ENCODE measurements at places on chromosomes 5 and 9. TPM values are rescaled to one million over a fixed set of nuclear protein-coding genes. Genes with fewer than 3 reads are reported as not detected.

PDZD2 gene
- 0.97 TPM for total RNA-seq

CD74 gene
- total RNA-seq = 0.32 TPM

NKD2 gene
- total RNA-seq = 2.2 TPM

FSTL4 gene
- total RNA-seq = under 0.01 TPM

CD72 gene
- total RNA-seq = 0.86 TPM
